GM06990 (cell line): ENCODE measurements at places on chromosomes 5 and 9.

GRCh38 chr9:136198605-136199083, 6.3 kb downstream of the LHX3 start:
- no peak for DNase-seq

- DNase-seq = no peak
Observed at GRCh38 chr5:127275641-127276193, 14.9 kb upstream of the MEGF10 start.

GRCh38 chr5:157486221-157486681, 26.2 kb downstream of the NIPAL4 start:
- DNase-seq = peak; percentile 37

GRCh38 chr9:112010537-112010936, 113.9 kb downstream of the UGCG start:
- no peak for DNase-seq

- DNase-seq = no peak
Observed at GRCh38 chr9:18359335-18359734, 114.6 kb upstream of the ADAMTSL1 start.

GRCh38 chr9:137984005-137984404, 106.4 kb downstream of the CACNA1B start:
- no peak for DNase-seq

GRCh38 chr5:15103130-15103529, 231.6 kb upstream of the ANKH start:
- no peak for DNase-seq

DNA sequence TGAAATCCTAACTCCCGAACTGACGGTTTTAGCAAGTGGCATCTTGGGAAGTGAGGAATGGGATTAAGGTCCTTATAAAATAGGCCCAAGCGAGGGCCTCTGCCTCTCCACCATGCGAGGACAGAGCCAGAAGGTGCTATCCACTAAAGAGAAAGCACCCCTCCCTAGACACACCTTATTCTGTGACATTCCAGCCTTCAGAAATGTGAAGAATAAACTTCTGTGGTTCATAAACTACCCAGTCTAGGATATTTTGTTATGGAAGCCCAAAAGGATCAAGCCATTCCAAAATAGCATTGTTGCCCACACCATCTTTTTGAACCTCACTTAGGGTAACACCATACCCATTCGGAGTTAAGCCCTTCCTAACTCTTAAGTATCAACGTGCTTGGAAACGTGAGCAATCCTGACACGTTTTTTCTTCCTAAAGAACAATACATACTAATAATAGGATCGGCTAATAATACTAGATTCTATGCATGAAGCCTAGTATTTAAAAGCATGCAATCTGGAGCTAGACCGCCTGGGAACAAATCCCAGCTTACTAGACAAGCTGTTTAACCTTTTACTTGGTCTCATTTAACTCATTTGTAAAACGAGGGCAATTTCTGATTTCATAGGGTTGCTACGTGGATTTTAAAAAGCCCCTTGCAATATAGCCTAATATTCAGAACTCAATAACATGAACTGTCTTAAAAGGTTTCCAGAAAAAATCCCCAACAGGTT, 1.1 kb upstream of the SMC2 start:
- no peak for DNase-seq

DNA sequence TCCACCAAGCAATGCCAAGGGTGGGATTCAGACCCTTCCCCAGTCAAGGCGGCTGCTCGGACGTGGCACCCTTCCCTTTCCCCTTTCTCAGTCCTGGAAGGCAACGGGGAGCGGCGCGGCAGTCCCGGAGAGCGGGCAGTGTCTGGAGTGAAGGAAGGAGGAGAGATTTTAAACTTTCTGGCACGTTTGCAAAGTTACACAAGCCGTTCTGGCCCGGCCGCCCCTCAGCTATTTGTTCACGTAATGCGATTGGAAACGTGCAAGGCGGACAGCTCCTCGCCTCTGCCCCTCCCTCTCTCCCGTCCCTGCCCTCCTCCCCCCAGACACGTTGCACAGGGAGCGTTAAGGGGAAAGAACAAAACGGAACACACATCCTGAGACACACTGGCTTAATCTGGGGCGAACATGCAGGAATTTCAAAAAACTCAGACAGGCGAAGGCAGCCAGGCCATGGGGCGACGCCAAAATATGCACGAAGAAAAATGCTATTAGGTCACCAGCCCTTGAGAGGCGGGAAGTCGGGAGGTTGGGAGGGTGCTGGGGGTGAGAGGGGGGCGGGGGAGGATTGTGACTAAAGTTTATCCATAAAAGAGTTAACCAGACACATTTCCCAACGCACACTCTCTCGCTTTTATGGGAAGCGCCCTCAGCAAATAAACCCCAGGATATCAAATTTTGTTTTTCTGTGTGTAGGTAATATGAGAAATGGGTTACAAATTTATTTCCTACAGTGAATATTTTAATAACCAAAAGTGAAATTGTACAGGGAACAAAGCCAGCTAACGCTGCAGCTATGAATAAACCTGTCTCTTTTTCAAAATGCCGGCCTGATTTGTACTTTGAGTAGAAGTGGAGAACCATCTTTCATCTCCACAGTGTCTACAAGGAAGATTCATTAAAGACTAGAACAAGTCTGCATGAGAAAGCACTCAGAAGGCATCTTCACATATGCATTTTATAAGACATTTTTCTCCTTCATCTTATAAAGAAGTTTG, at the start of gene LOX:
LOX (minus strand) TSS at position 144 of the 995 bp plus-strand sequence. CDS start 274 bp downstream, outside the sequence.
- no peak for DNase-seq
